ENCODE measurements at places on chromosomes 16 and 17.

DNA sequence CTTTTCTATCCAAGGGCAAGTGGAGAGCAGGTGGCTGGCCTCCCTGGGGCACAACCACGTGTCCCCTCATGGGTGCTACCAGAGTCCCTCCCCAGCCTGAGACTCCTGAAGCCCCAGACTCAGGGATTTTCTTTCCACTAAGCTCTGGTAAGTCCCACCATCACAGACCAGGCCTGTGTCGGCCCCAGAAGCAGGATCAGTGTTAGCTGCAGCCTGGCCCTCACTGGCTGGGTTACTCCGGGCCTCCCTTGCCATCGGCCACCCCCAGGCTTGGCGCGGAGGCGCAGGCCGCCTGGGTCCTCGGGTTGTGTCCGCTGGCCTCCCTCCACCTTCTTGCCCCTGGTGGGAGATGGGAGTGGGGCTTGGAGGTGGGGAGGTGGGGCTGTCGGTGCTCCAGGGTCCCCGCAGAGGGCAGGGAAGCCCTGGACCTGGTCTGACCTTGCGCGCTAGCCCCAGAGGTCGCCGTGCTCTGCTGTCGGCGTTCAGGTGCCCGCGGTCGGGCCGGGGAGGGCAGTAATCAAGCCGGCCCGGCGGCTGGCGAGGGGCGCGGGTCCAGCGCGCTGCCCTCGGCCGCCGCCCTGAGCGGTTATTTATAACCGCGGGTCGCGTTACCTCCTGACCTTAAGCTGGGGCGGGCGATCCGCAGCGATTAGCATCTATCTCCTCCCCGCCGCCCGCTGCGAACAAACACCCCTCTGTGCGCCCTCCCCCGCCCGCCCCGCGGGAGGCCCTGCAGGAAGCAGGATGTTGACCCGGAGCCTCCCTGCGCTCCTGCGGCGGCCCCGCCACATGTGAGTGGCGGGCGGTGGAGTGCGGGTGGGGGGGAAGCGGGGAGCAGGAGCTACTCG lies 78.1 kb upstream of the TOB1 start:
- no peak for DNase-seq

- no peak for DNase-seq
Observed at GRCh38 chr16:73846007-73846330, 450.6 kb upstream of the PSMD7 start.

DNA sequence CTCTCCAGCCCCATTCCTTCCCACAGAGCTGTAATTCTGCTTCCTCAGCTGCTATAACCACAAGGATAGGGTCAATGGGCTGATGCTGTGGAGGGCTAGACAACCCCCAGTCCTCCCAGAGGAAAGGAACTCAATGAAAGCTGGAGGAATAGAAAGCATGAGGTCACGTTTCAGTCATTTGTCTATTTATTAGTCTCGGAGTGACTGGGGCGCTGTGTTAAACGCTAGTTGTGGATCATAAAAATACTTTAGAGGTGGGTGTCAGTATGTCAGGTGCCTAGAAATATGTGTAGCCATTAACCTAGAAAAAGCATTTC lies 787 bp upstream of the CCL3L1 start:
- DNase-seq = no peak

GRCh38 chr16:83648347-83648746 lies 159.4 kb upstream of the HSBP1 start:
- DNase-seq = no peak

DNA sequence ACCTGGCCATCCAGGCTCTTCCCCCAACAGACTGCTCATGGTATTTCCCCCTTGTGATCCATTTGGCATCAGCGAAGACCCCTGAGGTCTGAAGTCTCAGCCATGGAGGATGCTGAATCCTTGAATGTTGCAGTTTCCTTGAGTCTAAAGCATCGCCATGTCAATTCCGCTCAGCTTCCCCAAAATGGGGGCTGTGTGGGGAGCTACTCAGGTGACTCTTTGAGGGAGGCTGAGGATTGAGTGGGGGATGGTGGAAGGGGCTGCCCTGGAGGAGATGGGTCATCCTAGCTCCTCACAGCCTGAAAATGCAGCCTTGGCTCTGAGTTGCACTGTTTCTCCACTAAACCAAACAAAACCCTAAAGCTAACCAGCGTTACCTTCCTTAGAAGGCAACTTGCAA lies 2.6 kb downstream of the C16orf78 start:
- DNase-seq = no peak

DNA sequence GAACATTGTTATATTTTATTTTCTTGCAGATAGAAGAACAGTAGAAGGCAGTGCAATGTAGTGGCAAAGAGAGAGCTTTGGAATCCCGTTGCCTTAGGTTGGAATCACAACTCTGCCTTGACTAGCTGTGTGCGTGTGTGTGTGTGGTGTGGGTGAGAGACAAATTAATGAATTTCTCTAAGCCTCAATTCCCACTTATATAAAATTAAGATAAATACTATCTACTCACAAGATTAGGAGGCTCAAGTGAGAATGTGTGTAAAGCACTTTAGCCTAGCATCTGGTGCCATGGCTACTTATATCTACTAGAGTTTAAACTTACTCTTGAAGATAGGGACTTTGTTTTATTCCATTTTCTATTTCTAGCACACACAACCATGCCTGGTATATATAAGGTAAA lies 12.8 kb downstream of the CPD start:
- DNase-seq = no peak

GRCh38 chr17:8887301-8887700 lies 19.8 kb upstream of the PIK3R6 start:
- DNase-seq = no peak

- DNase-seq = no peak
Observed at GRCh38 chr17:381941-382643, 29.5 kb upstream of the RPH3AL start.

DNA sequence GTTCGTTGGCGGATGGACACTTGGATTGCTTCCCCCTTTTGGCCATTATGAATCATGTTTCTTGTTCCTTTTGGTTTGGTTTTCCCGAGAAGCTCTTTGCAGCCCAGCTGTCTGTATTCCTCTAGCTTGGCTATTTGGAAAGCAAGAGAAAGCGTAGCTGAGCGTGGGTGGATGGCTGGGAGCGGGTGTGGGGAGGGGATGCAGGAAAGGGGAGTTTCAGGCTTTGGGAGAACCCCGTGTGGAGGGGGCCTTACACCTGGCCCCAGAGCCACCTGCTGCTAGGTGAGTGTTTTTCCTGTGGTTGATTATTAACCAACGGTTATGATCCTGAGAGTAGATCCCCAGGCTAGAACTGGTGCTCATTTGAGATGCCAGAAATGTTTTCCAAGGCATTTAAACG lies 103.7 kb downstream of the RAP1GAP2 start:
- DNase-seq = no peak

DNA sequence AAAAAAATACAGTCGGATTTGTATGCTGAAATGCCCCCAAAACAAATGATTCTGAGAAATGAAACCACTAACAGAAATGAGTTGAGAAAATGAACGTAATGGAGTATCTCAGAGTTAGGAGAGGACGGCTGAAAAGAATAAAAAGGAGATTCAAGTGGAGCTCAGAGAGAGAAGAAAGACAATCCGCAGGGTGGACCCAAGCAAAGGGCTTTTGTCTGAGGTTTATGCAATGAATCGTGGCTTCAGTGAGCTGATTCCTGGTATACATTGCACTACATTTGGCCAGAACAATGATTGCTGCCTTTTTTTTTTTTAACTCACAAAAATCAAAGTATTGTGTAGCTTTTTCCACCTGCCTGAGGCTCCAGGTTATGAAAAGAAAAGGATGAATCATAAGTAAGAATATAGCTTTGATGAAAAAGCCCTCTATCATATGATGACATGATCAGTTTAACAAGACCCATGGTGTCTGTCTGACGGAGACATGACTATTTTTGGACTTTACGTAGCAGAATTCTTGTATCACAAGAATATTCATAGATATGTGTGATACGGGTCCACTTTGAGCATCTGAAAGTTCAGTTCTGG lies 4.4 kb upstream of the MED9 start:
- no peak for DNase-seq

- no peak for DNase-seq
Observed at GRCh38 chr16:12794486-12795387, 8.9 kb downstream of the CPPED1 start.

DNA sequence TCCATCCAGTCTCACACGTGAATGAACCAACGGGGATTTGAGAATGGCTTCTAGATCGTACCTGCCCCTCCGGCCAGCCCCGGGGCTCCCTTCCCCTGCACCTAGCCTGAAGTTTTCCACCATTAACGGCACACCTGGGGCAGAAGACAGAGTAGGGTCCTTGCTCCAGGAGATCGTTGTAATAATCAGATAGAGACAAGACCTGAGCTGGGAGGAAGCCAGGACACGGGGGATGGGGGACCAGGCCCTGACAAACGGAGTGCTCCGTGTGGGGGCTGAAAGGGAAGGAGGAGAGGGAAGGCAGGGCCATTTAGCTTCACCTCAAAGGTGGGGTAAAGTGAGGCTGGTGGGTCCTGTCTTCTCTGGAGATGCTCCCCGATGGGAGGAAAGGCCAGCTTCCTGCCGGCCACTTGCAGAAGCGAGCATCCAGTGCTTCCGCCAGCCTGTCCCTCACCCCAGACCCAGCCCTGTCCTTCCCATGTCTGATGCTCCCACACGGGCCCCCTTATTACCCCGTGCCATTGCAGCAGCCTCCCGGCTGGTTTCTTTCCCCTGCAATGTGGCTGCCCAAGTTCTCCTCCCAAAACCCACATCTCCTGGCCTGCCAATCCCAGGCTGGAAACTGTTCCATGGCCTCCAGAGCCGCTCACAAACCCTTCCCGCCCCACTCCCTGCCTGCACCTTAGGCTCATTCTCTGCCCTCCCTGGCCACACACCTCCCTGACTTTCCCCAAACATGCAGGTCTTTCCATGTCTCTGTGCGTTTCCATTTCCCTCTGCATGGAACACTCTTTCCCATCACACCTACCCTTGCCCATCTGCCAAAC lies 79.3 kb downstream of the MRC2 start:
- no peak for DNase-seq

DNA sequence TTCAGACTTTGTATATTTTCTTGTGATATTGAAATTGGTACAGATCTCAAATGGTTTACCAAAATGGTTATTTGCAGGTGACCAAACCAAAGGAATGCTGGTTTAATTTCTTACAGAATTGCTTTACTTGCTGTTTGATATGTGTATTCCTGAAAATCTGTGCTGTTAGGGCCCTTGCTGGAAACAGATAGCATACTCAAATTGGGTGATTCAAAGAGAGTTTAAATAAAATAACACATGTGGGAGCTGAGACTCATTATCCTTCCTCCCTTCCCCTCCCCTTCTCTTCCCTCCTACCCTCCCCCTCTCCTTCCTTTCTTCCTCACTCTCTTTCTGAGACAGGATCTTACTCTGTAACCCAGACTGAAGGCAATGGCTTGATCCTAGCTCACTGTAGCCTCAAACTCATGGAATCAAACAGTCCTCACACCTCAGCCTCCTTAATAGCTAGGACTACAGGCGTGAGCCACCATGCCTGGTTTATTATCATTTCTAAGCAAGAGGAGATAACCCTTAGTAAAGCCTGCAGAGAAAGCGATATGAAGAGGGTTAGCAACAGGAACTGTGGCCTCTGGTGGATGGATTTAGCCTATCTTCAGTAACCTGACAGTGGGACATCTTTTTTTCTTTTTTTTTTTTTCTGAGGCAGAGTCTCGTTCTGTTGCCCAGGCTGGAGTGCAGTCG lies 141.9 kb downstream of the BCAS3 start:
- no peak for DNase-seq

- DNase-seq = no peak
Observed at GRCh38 chr16:51175081-51175480, 24.0 kb upstream of the SALL1 start.

GRCh38 chr17:49260011-49260816 lies 29.6 kb upstream of the PHOSPHO1 start:
- DNase-seq = peak; percentile 69

DNA sequence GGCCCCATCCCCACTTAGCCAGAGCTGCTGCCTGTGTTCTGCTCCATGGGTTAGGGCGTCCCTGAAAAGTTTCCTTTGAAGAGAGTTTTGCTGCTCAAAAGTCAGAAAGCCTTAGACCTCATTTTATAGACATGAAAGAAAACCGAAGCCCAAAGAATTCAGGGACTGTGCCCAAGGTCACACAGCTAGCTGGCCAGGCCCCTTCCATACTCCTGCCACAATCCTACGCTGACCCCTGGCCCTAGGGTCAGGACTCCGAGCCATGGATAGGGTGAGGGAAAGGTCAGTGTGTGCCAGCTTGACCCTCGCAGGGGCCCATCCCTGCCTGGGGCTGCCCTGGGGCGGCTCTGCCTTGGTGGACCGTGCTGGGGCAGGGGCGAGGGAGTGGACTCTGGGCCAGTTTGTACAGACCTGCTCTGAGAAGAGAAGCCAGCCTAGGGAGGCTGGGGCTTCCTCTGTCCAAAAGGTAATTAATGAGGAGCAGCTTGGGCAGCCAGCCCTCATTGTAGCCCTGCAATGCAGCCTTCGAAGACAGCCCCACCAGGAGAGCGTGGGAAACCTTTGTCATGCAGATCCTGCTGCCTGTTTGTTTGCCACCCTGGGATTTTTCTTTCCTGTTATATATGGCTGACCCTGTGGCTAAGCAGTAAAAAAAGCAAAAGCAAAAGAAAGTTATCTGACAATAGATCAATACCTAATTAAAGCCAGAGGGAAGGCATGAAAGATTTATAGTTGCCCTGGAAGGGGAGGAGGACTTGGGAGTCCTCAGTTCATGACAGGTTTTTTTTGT lies 37.4 kb downstream of the RHBDL3 start:
- no peak for DNase-seq

DNA sequence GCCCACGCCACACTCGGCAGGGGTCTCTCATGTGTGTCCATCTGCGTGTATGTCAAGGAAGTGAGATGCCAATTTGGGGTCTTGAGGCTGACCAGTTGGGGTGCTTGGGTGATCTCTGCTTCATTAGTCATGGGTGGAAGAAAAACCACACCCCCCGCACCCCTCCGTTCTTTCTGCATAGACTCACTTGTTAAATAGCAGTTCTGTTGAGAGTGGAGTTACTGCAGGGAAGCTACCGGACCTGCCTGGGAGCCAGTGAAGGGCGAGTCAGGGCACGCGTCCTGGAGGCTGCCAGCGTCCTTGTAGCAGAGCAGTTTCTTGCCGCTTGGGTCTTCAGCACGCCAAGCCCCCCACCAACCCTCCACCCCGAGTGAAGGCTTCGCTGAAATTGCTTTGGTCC lies 8.5 kb downstream of the SNN start:
- no peak for DNase-seq

DNA sequence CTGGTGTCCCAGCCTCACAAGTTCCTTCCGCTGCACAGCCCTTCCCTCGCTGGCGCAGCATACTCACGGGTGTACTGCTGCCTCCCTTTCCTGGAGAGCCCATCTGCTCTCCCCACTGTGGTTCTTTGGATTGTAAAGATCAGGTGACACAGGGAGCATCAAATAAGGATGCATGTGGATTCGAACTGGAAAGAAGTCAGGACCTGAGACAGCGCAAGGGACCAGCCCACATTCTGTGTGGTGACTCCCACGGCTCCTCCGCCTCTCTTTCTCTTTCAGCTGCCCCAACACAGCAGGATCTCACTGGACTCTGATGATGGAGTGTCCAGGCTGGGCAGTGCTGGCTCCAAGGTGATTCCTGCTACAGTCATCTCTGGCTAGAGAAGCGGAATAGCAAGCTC lies 8.1 kb downstream of the LDAF1 start:
- DNase-seq = peak; percentile 64

- no peak for DNase-seq
Observed at GRCh38 chr16:86577314-86577971, 906 bp upstream of the FOXL1 start.

GRCh38 chr16:46828292-46828691 lies 2.7 kb downstream of the C16orf87 start:
- DNase-seq = no peak

Measured in Caki2 (cell line).